ENCODE measurements at places on chromosomes 7 and 10.
A peak's percentile ranks its signal among the peaks of the same experiment; 100 is the strongest.

GRCh38 chr10:123897146-123897545 is 5.5 kb upstream of the CPXM2 start:
- DNase-seq: no peak

GRCh38 chr7:41738806-41739205 is 35.9 kb upstream of the INHBA start:
- DNase-seq: no peak

GRCh38 chr10:29973921-29974320 is 85.5 kb downstream of the JCAD start:
- DNase-seq: no peak

GRCh38 chr7:130958846-130959245 is 224.8 kb upstream of the KLF14 start:
- no peak for DNase-seq

- DNase-seq: no peak
These were observed 6.7 kb upstream of the MGAM2 start for GRCh38 chr7:142104550-142105527.

- no peak for DNase-seq
These were observed 141.9 kb downstream of the RSU1 start for GRCh38 chr10:16675334-16675733.

- no peak for DNase-seq
These were observed 448.6 kb upstream of the NRP1 start for GRCh38 chr10:33783078-33783477.

DNA sequence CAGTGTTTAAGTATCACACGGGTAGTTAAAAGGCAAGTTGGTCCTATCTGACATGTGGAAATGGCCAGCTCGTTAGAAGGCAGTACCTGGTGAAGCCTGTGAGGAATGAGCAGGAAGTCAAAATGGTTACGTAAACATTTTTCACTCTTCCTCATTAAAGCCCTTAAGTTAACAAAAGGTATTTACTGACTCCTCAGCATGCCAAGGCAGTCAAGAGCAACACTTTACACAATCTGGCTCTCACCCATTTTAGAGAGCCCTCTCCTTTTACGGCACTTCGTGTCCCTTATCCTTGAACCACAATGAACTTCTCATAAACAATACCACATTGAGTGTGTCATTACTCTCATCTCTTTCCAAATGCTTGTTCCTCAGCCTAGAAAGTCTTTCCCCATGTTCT is 11.0 kb upstream of the RSBN1L start:
- DNase-seq: no peak

GRCh38 chr10:103232772-103233488 is 12.8 kb upstream of the RPEL1 start:
- no peak for DNase-seq

DNA sequence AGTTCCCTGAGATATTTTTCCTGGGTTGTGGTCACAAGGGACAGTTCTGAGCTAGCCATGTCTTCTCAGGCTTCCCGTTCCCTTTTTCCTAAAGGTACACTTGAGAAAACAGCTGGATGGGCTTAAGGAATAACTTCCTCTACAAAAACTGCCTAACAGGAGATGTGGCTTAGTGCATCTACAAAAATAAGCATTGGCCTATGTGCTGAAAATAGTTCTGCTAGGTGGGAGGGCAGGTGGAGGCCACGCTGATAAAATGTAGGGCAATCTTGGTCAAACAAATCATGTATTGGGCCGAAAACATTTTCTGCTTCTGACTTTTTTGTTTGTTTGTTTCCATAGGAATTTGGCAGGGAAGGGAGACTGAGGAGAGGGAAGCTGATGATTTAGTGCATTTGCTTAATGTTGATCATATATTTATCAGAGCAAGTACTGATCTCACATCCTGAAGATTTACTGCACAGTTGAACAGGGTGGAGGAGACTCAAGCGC is 409.4 kb upstream of the FZD8 start:
- no peak for DNase-seq

DNA sequence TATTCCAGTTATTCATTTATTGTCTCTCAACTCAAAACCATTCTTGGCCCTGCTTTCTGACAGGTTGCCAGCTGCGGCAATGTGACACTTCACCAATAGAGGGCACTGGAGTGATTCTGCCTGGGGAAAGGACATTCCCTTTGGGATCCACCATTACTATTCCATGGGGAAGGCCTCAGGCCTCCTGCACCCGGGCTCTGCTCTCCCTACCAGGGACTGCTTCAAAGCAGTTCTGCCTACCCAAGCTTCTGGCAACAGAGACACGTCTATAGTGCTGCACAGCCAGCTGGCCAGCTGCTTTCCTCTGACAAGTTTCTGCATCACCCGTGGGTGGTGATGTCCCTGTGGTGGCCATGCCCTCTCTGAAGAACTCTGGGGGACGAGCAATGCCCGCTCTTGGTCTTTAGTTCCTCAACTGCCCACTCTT is 163.8 kb downstream of the ELMO1 start:
- DNase-seq: peak; percentile 38

- no peak for DNase-seq
These were observed 31.3 kb downstream of the PLXNA4 start for GRCh38 chr7:132544999-132545398.

- DNase-seq: no peak
These were observed 188.5 kb downstream of the TMEM178B start for GRCh38 chr7:141262101-141263090.

DNA sequence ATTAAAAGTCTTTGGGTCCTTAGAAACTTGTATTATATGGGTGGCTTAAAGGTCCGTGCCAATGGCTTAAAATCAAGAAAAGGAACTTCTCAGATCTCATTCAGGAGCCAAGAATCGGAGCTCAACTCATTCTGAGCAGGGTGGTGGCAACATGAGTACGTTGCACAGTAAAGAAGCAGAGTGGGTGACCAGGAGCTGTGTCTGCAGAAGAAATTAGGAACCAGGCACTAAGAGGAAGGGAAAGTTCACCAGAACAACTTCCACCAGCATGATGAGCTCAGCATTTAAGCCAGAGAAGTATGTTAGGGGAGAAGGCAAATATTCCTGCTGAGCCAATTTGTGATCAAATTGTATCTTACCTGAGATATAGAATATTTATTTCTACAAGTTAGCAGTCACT is 236.0 kb upstream of the NRP1 start:
- no peak for DNase-seq

DNA sequence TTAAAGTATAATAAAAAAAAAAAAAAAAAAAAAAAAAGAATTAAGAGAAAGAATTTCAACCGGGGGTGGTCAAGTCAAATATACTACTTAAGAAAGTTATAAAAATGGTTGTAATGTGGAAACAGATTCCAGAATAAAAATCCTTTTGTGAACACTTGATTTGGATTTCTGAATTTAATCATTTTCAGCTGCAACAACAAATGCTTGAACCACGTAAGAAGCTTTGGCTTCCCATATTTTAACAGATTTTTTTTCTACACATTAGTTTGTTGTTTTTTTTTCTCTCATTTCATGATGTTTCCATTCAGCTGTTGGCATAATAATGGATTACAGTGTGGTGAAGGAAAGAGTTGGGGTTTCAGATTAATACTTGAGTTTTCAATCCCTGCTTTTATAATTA is 137.3 kb upstream of the AGR3 start:
- DNase-seq: no peak

- no peak for DNase-seq
These were observed 56.3 kb downstream of the CAMK1D start for GRCh38 chr10:12405342-12406320.

GRCh38 chr10:62618576-62619412 is 185.7 kb upstream of the ADO start:
- DNase-seq: no peak

- no peak for DNase-seq
These were observed 2.4 kb upstream of the EGR2 start for GRCh38 chr10:62818426-62819011.

- DNase-seq: no peak
These were observed 1.9 kb upstream of the MYH16 start for GRCh38 chr7:99270702-99271101.

DNA sequence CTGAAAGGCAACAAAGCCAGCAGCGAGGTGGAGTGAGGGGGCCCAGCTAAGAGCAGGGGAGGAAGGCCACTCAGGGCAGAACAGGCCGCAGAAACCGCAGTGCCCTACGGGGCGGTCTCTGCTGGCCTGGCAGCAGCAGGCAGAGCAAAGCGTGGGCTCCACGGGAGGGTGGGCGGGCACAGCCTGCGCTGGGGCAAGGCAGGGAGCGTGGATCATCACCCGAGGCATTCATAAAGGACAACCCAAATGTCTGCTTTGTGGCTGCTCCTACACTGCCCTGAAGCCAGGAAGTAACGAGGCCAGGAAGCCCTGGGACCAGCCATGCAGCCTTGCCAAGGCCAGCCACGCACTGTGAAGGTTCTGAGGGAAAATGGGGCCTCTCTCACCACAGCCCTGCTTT is 127.5 kb downstream of the MAD1L1 start:
- no peak for DNase-seq

- no peak for DNase-seq
These were observed 998.7 kb downstream of the LRMDA start for GRCh38 chr10:76430061-76430645.

DNA sequence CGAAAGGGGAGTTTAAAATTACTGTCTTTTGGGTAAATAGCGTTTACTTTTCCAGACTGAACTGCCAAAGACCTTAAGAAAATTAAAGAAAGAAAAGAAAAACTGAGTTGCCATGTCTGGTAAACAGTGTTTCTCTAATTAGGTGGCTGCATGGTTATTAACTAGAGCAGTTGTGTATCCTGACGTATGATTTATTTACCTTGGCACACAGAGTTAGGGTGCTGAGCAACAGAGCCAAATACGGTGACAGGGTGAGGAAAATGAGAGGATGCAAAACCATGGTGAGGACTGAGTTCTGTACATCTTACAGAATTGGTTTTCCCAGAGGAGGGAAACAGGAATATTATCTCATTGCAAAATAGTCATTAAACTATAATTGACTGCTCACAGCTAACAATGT is 546.4 kb upstream of the FZD8 start:
- no peak for DNase-seq

- no peak for DNase-seq
These were observed 312.0 kb upstream of the GLI3 start for GRCh38 chr7:42548816-42549611.

- DNase-seq: no peak
These were observed 58.7 kb upstream of the GDF10 start for GRCh38 chr10:47241256-47241655.

DNA sequence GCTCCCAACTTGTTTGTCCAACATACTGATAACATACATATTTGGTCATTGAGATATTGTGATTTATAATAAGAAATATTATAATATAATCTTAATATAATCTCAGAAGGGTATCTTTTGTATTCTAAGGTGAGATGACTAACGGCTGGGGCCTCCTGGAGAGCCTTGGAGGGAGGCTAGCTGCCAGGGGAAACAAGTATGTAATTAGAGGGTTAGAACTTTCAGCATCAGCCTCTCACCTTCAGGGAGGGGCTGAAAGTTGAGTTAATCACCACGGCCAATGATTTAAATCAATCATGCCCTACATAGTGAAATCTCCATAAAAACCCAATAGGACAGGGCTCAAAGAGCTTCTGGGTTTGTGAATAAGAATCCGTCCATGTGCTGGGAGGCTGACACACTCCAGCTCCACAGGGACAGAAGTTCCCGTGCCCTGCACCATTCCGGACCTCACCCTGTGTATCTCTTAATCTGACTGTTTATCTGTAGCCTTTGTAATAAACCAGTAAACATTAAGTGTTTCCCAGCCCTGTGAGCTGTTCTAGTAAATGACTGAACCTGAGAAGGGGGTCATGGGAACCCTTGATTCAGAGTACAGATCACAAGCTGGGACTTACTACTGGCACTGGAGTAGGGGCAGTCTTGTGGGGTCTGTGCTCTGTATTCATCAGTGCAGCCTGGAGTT is 86.3 kb upstream of the STEAP1B start:
- DNase-seq: no peak

- no peak for DNase-seq
These were observed 185.9 kb downstream of the MBL2 start for GRCh38 chr10:52586710-52587109.

DNA sequence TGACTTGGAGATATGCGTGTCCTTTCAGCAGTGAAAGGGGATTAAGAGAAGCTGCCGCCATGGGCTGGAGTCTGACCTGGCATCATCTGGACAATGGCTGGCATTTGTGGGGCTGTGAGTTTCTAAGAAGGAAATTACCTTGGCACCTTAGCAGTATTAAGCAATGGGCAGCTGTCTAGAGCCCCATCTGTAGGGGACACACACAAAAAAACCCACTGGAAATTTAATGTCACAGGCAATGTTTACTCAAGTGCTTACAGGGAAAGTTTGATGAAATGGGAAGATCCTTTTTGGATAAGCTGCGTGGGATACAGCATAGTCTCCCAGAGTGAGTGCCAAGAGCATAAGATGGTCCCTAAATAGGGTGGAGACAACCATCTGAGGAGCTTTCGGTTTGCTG is 25.0 kb downstream of the ADRA2A start:
- DNase-seq: no peak

DNA sequence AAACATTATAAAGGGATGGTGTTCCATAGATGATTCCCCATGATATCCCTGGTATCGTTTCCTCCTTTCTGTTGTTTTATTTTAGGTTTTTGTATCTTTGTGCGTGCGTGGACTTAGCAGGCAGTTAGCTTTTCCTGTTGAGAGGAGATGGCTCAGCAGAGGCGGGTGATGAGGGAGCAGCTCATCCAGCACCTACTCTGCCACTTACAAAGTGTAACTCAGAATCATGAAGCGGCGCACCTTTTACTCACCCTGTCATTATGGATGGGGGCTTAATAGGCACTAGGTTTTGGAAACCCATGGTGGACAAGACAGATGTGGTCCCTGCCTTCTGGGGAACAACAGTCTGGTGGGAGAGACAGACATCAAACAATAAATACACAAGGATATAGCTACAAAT is 17.1 kb downstream of the FAM241B start:
- DNase-seq: no peak

- DNase-seq: no peak
These were observed 49.8 kb upstream of the FAM171A1 start for GRCh38 chr10:15420858-15421257.

GRCh38 chr7:66627151-66627681 is 1.5 kb upstream of the KCTD7 start:
- no peak for DNase-seq

DNA sequence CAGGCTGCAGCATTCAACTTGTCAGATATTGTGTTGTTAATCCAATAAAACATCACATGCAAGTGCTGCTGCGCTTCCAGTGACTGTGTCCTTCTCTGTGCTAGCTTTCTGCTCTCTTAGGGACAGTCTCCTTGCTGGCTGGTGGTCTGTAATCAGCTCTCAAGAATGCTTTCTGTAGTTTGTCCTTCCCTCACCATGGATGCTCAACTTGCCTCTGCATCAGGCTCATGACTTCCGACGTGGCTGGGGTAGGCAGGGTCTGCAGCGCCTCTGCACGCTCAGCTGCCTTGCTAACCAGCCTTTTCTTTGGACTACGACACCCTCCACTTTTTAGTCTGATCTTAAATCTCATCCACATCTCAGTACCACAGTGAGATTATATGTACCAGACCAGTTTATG is 58.3 kb downstream of the MMRN2 start:
- DNase-seq: no peak
